ENCODE measurements at places on chromosomes 5 and 9.

DNA sequence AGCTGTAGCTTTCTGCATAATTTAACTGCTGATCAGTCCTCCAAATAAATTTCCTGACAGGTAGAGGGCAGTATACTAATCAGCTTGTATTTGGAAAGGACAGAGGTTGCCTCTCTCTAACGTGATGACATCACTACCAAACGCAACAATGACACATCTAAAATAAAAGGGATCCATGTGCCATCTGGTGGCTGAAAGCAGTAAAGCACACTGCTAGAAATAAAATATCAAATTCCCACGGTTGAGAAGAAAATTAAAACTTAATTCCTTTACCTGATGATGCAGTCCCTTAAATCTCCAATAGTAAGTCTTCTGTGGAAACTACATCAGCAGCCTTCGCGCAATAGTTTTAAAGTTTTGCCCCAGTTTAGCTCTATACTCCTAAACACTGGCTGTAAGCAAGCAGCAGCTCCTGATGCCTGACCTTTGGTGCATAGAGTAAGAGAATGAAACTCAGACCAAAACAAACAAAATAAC, 54.5 kb downstream of the DIAPH1 start:
- peak; percentile 70 for DNase-seq

DNA sequence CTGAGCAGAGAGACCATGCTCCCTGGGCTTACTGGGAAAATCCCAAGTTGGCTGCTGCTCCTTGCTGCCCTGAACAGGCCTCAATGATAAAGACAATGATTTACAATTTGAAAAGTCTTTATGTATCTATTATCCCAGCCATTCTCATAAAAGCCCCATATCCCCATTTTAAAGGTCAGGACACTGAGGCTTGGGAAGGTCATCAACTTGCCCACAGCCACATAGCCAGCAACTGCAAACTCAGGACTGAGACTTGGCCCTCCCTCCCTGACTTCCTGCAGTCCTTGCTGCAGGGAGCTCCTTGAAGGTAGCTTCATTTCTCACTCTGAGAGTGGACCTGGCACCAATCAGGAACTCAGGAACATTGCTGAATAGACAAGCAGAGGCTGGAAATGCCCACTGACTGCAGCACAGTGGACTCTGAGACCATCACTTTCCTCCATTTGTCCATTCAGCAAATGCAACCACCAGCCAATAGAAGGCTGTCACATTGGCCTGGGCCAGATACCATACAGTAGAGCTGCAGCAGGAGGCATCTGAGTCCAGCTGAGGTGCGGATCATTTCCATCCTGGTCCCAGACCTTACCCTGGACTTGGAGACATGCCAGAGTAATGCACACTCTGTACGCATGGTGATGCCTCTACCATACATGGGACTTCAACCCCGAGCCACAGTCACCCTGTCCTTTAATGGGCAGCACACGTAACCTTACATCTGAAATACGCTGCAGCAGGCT, 18.3 kb downstream of the TNIP1 start:
- no peak for DNase-seq

DNA sequence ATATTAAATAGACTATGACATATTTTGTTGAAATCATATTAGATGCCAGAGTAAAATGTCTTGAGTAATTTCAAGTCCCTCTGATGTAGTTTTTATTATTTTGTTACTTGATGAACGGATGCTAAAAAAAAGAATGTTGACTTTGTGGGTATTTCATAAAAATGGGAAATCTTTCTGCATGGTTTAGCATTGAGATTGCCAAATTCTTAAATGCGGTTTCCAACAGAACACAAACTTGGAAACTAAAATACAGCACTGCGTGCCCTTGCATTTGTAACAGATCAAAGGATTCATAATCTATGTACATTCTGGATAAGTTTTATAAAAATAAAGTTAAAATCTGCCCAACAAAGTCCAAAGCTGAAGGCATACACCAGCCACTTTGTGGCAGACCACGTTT, 425.5 kb upstream of the DAB2 start:
- no peak for DNase-seq

DNA sequence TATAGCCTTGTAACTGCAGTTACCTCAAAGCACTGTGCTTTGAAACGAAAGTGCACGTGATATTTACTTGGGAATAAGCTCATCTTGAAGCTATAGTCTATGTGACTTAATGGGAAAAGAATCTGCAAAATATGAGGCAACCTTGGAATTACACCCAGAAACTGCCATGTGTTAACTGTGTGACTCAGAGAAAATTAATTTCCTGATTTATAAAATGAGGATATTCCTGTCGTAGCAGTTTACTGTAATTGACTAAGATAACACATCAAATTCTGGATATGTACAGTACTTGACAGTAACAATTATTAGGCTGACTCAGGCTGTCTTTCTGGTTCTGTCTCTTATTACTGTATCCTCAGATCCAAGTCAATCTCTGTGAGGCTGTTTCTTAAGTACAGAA, 1079.9 kb upstream of the ACO1 start:
- no peak for DNase-seq

- DNase-seq = no peak
These were observed 23.5 kb downstream of the C7 start for GRCh38 chr5:40932766-40933165.

- DNase-seq = no peak
These were observed 12.9 kb downstream of the GLDC start for GRCh38 chr9:6632516-6633183.

GRCh38 chr9:4297786-4298254, 2.0 kb downstream of the GLIS3 start:
- DNase-seq = peak; percentile 69

GRCh38 chr5:177357146-177357458, 622 bp upstream of the RGS14 start:
- no peak for DNase-seq

DNA sequence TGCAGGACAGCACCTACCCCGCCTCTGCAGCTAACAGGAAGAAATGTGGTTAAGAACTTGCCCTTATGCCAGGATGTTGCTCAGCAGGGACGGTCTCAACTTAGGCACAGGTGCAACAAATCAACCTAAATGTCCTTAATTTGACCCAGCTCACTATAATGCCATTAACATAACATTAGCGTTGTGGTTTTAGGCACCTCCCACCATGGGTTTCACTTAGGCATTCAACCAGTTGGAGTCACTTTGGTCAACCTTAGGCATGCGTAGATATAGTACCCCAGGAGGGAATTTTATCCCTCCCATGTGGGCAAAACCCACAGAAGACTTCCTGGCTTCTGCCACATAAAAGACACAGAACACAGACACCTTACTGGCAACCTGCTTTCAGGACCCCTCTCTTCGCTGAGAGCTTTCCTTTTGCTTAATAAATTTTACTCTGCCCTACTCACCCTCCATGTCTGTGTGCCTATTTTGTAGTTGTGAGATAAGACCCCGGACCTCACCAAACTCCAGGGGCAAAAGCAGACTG, 8.7 kb upstream of the ERAP1 start:
- DNase-seq = peak; percentile 70

- DNase-seq = no peak
These were observed 172.4 kb downstream of the PBX3 start for GRCh38 chr9:125919565-125919964.

- no peak for DNase-seq
These were observed 4.2 kb downstream of the TMEM167A start for GRCh38 chr5:83072966-83073365.

DNA sequence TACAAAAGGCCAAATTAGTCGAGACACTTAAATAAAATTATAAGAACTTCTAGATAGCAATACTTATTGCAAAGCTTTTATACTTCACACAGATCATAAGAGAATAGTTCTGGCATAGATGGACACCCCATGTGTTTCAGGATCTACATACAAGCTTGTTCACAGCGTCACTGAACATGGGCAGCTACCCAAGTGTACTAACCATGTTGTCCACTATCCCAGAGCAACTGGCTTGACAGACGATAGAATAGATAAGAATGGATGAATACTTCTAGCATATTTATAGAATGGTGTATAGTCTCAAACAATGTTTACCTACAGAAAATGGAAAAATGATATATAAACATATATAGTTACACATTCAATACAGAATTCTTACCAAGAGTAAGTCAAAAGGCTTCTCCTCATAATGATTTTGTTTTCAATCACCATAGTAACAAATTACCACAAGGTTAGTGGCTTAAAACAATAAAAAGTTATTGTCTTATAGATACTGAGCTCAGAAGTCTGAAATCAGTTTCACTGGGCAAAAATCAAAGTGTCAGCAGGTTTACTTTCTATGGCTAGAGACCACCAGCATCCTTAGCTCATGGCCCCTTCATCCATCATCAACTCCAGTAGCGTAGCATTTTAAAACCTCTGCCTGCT, 446.7 kb downstream of the DMRTA1 start:
- DNase-seq = no peak

- DNase-seq = no peak
These were observed 64.2 kb upstream of the CDKN2B start for GRCh38 chr9:22073349-22073748.

DNA sequence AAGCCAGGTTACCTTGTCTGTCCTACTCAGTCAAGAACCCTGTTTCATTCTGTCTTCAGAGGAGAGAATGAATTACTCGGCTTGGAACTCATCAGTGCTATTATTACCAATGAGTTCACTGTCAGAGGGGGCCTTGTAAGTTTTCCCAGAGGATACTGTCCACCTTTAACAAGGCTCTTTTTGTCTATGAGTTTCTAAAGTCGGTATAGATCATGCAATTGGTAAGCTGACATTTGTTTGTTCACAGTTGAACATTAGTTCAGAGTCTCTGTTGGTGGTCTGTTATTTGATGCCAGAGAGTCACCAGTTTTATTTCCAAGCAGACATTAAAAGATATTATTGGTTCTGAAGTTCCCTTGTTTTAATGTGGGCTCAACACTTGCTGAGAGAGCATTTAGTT, 58.1 kb upstream of the DHFR start:
- no peak for DNase-seq

- peak; percentile 56 for DNase-seq
These were observed 694 bp upstream of the PLIN2 start for GRCh38 chr9:19127871-19128500.

GRCh38 chr9:117705386-117705785, 1.2 kb downstream of the TLR4 start:
- no peak for DNase-seq

DNA sequence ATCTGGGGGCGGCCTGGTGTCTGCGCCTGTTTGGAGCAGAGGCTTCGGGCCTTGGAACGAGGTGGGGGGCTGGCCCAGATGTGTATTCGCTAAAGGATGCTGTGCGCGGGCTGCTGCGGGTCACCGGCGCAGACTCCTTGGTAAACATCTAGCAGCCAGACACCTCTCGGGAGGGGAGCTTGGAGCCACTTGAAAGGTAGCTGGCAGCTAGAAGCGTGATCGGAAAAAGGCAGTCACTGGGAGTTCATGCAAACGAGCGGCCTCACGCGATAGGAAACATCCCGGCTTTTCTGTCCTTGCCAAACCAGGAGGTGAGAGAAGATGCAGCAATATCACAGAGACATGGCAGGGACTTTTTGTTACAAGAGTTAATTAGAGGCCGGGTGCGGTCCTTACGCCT, 8.1 kb downstream of the LAMC3 start:
- DNase-seq = no peak

- no peak for DNase-seq
These were observed 22.3 kb upstream of the UBAC1 start for GRCh38 chr9:135983208-135984071.

- no peak for DNase-seq
These were observed 339.2 kb upstream of the CDH9 start for GRCh38 chr5:27377626-27378025.

GRCh38 chr9:70250221-70250620, 8.6 kb upstream of the SMC5 start:
- no peak for DNase-seq

DNA sequence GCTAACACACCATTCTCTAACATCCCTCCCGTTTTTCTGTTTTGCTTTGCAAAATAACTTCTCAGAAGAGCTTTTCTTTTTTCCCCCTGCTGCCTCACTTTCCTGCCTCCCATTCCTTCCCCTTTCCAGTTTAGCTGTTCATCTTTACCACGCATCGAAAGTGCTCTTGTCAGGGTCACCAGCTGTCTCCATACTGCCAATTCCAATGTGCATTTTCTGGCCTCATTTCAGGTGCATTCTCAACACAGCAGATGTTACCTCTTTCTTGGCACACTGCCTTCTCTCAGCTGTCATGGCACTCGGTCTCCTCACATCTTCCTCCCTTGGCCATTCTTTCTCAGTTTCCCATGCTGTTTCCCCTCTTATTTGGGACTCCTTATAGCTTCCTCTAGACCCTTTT, 9.5 kb downstream of the ARSK start:
- no peak for DNase-seq

GRCh38 chr9:128412120-128412790, 8.4 kb upstream of the CERCAM start:
- peak; percentile 58 for DNase-seq

DNA sequence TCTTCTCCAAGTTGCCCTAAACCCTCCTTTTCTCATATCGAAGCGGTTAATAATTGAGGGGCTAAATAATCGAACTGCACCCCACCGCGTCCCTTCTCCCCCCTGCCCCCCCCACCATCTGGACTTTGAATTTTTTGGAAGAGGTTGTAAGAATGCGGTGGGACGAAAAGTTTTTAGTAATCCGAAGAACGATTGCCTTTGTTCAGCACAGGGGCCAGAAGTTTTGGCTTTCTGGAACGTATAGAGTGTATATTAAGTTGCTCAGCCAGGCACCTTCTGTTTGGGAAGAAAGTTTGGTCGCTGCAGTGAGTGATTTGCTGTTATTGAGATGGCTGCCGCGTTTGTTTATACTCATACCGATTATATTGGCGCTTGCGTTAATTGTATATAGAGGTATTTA, 518 bp downstream of the ERBIN start:
- peak; percentile 19 for DNase-seq

DNA sequence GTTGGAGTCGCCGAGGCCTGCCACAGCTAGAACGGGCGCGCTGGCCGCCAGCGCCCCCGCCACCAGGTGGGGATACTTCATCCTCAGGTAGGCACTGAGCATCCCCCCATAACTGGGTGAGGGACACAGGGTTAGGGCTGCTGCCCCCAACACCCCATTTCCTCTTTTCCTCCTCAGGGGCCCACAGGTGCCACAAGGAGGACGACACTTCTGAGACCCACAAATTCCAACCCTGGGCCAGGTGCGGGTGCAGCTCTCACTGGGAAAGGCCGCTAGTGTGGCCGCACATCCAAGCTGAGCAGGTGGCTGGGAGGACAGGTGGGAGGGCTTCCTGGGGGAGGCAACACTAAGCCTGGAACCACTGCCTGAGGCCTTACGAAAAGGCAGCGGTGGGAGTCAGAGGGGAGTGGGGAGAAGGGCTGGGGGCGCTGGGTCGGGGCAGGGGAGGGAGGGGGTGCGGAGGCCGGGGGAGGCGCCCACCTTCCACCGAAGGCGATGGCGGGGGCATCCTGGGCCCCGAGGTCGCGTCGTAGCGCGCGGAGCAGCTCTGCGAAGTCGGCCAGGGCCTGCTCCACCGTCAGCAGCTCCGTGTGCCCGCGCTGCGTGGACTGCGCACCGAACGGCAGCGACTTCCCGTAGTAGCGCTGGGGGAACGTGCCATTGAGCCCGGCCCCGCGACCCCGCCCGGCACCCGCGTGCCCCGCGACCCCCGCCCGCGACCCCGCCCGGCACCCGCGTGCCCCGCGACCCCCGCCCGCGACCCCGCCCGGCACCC, 961 bp downstream of the DPP7 start:
- DNase-seq = peak; percentile 54
